GM12864 (cell line): ENCODE measurements at places on chromosomes 13 and 19.

DNA sequence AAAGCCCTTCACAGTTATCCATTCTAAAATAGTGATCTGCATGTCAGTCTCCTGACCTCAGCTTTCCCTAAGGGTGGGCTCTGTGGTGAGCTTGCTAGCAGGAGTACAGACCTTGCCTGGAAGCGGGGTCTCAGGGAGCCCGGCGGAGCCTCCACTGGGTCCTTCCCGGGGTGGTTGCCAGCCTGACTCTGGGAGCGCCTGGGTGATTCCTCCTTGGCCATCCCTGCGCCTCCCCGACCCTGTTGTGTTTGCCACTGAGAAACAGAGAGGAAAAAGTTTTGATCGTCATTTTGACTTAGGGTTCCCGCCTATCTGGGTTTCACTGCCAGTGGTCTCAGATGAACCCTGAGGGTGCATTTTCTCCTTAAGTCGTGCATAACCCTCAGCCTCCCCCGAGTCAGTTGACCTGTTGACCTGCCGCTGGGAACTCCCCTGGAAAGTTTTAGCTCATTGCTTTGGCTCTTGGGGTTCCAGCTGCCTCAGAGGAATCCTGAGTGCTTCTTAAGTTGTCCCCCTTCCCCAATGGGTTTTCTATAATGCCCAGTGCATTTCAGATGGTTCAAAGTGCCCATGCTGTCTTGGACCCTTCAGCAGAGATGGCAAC is 117.8 kb downstream of the RAB20 start:
- DNase-seq: peak; percentile 22

DNA sequence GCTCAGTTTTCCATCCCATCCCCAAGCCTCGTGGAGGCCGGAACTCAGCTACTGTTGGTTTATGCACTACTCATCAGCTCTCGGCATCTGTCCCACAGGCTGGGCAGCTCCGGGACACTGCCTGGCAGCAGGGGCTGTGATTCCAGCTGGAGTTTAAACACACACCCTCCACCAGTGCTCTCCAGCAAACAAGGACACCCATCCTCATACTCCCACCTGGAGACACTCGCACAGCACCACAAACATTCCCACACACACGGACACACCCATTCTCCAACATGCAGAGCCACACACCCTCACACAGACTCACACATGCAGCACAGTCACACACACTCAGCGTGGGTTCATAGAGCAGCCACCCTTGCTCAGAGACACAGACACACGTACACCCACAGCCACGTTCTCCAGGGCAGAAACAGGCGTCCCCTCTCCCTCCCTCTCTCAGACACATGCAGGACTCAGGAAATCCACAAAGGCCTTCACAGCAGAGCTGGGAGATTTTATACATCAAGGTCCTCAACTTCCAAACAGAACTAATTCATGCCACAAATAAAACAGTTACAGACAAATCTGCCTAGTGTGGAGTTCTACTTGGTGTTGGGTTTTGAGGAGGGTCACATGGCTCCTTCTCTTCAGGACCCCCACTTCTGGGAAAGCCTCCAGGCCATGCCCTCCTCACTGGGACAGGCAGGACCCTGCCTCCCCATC is 785.4 kb downstream of the UQCRFS1 start:
- DNase-seq: no peak

- DNase-seq: no peak
These were observed 102.7 kb downstream of the ATP11A start for GRCh38 chr13:112792511-112792910.

GRCh38 chr13:111116856-111117255 is 1.7 kb downstream of the ARHGEF7 start:
- DNase-seq: no peak

DNA sequence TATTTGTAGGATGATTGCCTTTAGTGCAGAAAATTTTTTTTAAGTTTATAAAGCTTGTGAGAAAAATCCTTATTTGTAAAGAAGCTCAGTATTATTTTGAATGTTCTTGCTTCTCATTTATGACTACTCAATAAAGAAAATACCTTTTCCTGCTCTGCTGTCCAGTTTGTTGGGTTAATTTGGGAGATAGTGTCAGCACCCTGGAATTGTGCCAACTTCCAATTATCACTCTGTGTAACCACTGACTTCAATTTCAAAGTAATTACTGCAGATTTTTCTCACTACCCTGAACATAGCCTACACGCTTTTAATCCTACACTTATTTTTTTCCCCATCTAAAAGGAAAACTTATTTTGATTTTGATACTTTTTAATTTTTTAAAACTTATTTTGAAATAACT is 93.1 kb downstream of the GGACT start:
- DNase-seq: no peak

GRCh38 chr19:9309974-9310446 is 372 bp upstream of the ZNF699 start:
- no peak for DNase-seq

GRCh38 chr13:40344270-40345148 is 321.9 kb downstream of the FOXO1 start:
- DNase-seq: no peak

DNA sequence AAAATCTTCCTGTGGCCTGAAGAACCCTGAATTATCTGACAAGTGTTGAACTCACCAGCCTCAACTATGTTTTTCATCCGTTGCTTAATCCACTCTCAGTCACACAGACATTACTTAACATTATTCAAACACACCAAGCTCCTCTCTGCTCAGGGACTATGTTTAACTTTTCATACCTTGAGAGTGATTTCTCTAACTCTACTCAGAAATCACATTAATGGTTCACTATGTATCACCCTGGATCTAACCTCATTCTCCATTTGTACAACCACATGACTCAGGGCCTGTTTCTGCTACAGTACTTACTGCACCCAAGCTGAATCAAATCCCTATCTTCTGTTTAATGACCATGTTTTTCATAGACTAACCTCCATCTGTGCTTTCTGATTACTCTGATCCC is 553.7 kb upstream of the PRR20A start:
- no peak for DNase-seq

DNA sequence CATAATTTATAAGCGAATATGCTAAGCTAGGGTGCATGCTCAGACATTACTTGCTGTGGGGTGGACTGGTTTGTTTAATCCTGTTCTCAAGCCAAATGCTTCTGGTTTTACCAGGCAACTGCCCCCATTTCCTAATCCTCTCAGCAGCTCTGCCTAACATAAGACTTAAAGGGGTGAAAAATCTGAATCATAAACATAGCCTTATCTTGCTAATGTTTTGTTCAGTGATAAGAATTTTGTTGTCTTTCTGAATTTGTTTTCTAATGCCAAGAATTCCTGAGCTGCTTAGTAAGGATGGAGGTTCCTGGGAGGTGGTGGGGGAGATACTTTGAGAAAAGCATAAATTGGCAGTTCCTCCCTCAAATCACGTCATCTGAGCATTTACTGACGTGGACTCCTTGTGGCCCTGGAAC is 42.7 kb downstream of the ING1 start:
- DNase-seq: no peak

DNA sequence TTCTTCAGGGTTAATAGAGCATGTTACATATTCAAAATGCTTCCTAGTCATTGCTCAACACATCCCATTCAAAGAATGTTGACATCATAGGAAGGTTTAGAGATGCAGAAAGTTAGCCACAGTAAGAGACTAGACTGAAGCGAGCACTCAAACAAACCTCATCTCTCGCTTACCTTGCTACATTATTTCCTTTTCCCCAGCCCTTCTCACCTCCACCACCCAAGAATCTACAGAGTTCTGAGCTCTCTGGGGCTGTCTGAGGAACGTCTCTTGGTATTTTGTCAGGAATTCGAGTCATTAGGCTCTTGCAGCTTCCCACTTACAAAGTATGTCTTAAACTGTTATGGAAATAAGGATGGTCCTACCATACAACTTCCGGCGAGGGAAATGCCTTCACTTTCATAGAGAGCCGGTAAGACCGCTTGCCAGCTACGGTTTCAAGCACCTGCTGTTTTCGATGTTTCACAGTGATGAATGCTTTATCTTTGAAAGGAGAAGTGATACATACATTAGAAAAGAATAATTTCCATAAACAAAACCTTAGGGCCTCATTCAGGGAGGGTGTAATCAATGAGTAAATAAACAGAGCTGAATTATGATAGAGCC is 65.1 kb downstream of the FLT1 start:
- DNase-seq: peak; percentile 82

DNA sequence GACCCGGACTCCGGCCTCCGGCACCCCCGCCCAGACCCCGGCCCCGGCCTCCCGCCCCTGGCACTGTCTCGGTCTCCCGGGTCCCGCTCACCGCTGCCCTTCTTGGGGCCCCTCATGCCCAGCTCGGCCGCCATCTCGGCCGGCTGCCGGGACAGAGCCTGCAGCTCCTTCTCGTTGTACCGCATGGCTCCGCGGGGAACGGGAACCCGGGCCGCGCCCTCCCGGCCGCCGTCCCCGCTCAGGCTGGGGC is 140 bp downstream of the PLEKHJ1 start:
- no peak for DNase-seq

- DNase-seq: no peak
These were observed 10.2 kb downstream of the KCNRG start for GRCh38 chr13:50025436-50025835.
